ENCODE measurements at places on chromosomes 12 and 14.

- no peak for DNase-seq
Observed at GRCh38 chr14:90061685-90062126, at the start of gene KCNK13. Gene KCNK13 (plus strand): TSS chr14:90061994. CDS start chr14:90062206, 212 bp downstream.

- no peak for DNase-seq
Observed at GRCh38 chr14:21267431-21267845, 1.8 kb downstream of the HNRNPC start.

DNA sequence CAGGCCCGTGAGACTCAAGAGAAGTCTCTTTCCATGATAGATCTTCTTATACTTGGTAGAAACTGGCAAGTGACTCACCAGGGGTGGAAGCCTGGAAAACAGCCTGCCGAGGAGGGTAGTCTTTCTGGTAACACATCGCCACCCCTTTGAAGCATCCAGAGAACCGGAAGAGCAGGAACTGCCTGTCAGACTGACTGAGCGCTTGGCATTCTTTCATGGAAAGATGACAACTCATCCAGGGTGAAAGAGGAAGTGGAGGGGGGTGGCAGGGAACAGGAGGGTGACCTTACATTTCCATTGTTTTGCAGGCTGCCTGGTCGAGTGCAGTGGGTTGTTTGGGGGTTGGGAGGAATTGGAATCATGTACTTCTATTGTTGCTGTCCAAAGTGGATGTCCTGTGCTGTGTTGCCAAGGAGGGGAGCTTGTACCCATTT is 34.5 kb downstream of the PRKCH start:
- no peak for DNase-seq

GRCh38 chr12:97301576-97301975 is 161.0 kb upstream of the RMST start:
- DNase-seq: no peak

GRCh38 chr12:92145481-92145730 is 240 bp downstream of the BTG1 start:
- DNase-seq: no peak

DNA sequence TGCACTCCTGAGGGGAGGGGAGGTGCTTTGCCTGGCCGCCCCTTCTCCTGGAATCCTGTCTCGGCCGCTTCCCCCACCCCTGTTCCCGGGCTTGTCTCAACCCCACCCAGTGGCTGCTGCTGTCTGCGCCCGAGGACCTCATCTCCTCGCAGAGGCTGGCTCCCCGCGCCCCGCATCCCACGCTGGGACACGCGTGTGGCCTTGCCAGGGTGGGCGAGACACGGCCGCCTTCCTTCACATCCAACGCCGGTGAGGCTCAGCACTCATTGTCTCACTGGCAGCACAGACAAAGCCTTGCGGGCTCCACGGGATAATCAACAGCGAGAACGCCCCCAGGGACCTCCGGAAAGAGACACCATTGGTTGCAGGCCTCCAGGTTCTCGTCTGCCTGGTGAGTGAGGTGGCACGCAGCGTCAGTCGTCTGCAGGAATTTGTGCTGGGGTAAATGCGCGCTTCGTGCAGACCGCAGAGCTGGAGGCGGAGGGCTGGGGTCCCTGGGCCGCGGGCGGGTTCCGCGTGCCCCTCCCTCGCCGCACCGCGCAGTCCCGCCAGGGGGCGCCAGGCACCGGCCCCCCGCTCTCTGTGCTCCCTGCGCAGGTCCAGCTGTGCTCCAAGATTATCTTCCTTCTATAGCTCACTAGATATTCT is 26.8 kb downstream of the CCDC177 start:
- DNase-seq: no peak

All from stimulated activated CD8-positive, alpha-beta memory T cell treated with anti-CD3 and anti-CD28 coated beads, Interleukin-7, amount 100 ng/mL, for 1 hour (primary cell).